Midbrain (tissue), 1 donor: ENCODE measurements at places on chromosomes 16 and 17.

DNA sequence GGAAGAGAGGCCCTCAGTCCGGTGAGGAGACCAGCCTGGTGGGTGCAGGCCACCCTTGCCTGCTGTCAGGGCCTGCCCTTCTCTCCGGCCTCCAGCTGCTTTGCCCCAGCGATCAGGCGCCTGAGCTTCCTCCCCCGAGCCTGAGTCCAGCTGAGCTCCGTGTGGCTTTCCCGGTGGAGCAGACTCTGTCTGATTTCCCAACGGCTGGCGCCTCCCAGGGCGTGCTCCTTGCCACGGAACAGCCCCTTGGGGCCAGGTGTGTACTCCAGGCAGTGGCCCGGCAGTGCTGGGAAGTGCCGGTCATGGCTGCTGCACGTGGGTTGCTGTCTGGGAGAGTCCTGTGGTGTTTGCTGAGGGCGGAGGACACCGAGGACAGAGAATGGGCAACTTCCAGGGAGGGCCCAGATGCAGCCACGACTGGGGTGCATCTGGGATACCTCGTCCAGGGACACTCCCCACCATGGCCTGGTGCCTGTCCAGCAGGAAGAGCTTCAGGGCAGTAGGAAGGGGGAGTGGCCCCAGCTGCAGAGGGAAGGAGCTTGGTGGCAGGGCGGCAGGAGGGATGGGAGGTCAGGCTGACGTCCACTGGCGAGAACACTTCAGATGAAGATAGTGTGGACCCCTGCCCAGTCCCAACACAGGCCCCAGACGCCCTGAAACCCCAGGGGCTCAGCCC lies 22.5 kb downstream of the METRNL start:
- DNase-seq = no peak

GRCh38 chr16:48054881-48055601 lies 100.8 kb downstream of the ABCC12 start:
- DNase-seq = peak; percentile 62

- no peak for DNase-seq
These were observed 75.5 kb downstream of the RPA1 start for GRCh38 chr17:1905190-1905913.

GRCh38 chr17:28744104-28744971 lies 527 bp downstream of the TRAF4 start:
- peak; percentile 72 for DNase-seq

DNA sequence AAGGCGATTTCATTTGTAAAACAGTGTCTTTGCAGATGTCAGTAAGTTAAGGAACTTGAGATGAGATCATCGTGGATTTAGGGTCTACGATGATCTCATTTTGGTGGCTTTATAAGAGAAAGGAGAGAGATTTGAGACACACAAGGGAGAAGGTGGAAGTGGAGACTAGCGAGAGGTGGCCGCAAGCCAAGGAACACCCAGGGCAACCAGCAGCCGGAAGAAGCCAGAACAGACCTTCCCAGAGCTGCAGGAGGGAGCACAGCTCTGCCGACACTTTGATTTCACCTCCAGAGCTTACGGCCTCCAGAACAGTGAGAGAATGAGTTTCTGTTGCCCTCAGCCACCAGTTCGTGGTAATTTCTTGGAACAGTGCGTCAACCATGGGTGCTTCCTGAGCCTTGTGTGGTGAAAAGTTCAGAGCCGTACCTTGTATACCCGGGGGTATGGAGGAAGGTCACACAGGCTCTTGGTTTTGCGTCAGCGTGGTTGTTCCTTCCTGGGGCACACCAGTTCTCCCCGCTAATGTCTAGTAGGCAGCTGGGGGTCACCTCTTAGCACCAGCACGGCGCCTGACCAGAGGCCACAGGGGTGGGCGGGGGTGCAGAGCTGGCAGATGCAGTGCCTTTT lies 12.9 kb upstream of the SEC14L1 start:
- DNase-seq = no peak

DNA sequence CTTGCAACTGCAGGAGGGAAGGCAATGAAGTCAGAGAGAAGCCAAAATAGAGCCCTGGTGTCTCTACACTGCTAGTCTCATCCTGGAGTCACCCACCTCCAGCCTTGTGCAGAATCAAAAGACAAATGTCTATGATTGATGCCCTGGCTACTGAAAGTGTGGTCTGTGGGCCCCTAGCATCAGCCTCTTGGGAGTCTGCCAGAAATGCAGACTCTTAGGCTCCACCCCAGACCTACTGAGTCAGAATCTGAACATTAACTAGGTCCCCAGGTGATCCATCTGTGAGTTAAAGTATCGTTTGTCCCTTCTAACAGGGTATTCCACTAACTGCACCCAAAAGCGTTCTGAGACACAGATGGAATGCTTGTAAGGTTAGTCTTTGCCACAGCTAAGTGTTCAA lies 21.2 kb downstream of the EARS2 start:
- DNase-seq = no peak

GRCh38 chr17:22460461-22461063 lies 768.2 kb downstream of the KCNJ18 start:
- DNase-seq = no peak

- DNase-seq = peak; percentile 32
These were observed 1.5 kb downstream of the HLF start for GRCh38 chr17:55266051-55266957.

- no peak for DNase-seq
These were observed 21.0 kb upstream of the AGRP start for GRCh38 chr16:67504031-67505021.

- DNase-seq = no peak
These were observed 195.4 kb upstream of the C17orf78 start for GRCh38 chr17:37180376-37180775.

DNA sequence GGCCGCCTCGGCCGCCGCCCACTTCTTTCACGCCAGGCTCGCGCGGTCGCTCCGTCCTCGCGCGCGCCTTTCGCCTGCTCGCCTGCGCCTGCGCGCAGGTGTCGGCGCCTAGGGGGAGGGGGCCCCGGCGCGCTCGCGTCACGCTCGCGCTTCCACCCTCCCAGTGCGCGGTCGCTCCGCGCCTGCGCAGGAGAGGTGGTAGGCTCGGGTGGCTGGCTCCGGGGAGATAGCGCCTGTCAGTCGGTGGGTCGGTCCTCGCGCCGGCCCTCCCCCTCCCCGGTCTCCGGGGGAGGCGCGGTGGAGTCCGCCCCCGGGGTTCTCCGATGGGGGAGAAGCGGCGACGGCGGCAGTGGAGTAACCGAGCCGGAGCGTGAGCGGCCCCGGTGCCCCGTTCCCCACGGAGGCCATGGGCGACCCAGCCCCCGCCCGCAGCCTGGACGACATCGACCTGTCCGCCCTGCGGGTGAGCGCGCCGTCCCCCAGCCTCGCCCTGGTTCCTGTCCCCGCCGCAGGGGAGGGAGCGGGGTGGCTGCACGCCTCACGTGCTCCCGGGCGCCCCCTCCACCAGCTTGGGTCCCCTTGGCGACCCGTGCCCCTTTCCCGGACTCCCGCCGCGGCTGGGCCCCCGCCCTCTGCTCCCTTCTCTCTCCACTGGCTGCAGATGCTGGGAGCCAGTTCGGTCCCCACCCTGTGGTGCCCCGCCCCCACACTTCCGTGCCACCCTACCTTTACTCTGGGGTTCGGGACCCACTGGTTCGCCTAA lies at the start of gene MINK1:
MINK1 (plus strand) TSS at position 163 of the 763 bp plus-strand sequence; CDS start at position 407, 244 bp downstream.
- DNase-seq = peak; percentile 93

- DNase-seq = no peak
These were observed 2.1 kb upstream of the MRC2 start for GRCh38 chr17:62625184-62625869.

GRCh38 chr17:61680921-61681320 lies 89.9 kb upstream of the NACA2 start:
- DNase-seq = no peak

GRCh38 chr17:55336426-55336825 lies 71.7 kb downstream of the HLF start:
- no peak for DNase-seq

DNA sequence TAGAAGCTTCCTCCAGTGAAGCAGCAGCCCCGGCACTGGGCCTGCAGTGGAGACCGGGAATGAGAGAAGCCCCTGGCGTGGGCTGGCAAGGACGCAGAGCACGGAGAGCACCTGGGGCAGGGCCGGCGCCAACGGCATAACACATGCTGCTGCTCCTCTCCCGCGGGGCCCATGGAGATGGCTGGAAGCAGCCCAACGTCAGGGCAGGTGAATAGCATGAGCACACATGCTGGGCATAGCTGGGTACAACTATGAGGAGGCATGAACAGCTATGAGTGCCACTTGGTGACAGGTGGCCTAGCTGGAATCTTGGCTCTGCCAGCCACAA lies 46.4 kb downstream of the IRF8 start:
- DNase-seq = no peak

- no peak for DNase-seq
These were observed 6.5 kb upstream of the ZFHX3 start for GRCh38 chr16:73054498-73054812.

GRCh38 chr17:81376946-81377714 lies 18.1 kb upstream of the BAHCC1 start:
- no peak for DNase-seq

- DNase-seq = peak; percentile 48
These were observed 185.5 kb downstream of the LGALS9B start for GRCh38 chr17:20281860-20282259.

DNA sequence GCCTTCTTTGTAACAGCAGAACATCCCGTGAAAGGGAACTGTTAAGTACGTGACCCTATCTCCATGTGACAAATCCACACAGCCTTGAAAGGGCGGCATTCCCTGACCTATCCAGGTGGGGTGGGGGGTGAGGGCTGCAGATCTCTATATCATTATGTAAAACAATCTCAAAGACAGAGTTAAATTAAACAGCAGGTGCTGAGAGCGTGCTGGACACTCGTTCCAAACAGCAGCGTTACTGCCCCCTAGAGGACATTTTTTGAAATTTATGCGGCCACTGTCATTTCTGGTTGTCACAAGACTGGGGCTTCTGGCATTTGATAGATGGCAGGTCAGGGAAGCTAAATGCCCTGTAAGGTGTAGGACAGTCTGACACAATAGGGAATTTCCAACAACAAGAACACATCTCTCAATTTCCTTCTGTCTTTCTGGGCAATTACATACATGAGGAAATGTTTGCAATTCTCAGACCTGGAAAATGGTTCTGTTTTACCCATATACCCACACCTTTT lies 6.7 kb upstream of the SLC25A39 start:
- DNase-seq = peak; percentile 86

DNA sequence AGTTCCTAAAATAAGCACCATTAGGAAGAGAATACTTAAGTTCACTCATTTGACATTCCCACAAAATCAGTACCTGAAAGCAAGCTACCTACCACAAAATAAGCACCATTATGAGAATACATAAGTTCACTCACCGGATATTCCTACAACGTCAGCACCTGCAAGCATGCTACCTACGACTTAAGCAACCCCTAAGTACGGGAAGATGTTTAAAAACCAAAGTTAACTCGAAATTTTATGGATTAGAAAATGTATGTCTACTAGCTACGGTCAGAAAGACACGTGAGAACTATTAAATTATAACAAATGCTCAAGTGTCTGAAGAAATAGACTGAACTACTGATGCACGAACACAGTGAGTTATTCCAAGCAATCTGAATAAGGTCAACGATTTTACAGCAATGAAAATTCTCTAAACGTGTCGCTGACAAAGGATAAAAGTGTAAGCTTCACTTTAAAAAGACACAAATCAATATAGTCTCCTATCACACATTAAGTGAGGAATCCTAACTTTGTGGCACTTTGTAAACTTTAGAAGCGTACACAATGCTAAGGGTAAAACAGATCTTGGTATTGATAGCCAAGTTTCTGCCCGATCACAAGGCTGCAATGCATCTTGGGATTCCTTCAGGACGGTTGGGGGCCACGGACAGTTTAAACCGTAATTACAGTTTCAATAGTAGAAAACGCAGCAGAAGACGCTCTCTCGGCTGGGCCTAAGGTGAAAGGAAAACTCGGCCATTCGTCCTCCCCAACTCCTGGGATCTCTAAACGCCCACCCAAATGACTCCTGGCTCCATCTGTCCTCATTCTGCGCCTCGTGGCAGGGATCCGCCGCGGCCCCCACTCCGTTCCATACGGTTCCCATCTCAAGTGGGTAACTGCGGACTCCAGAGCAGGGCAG lies 1.3 kb downstream of the GSPT1 start:
- DNase-seq = peak; percentile 6

GRCh38 chr17:82959242-82959930 lies 119.6 kb upstream of the ZNF750 start:
- no peak for DNase-seq

- no peak for DNase-seq
These were observed 28.1 kb downstream of the PMP22 start for GRCh38 chr17:15237106-15237425.

- DNase-seq = no peak
These were observed 76.4 kb upstream of the RCVRN start for GRCh38 chr17:9981344-9981915.

DNA sequence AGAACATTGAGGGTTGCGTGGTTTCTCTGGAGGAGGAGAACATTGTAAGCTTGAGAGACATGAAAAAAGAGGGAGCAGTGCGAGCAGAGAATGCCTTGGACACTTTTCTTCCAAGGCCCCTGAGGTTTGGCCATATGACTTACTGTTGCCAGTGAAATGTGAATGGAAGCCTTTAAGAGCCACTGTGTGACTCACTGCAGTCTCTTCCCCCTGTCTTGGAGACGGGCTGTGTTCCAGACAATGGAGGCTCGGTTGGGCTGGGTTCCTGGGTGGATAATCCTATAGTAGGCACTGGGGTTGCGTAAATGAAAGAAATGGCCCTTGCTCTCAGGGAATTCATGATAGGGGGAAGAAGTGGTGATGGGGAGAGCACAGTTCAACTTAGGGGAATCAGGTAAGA lies 75.5 kb downstream of the SHISA9 start:
- DNase-seq = no peak

- DNase-seq = no peak
These were observed 215.4 kb downstream of the CHD9NB start for GRCh38 chr16:52837251-52837650.

DNA sequence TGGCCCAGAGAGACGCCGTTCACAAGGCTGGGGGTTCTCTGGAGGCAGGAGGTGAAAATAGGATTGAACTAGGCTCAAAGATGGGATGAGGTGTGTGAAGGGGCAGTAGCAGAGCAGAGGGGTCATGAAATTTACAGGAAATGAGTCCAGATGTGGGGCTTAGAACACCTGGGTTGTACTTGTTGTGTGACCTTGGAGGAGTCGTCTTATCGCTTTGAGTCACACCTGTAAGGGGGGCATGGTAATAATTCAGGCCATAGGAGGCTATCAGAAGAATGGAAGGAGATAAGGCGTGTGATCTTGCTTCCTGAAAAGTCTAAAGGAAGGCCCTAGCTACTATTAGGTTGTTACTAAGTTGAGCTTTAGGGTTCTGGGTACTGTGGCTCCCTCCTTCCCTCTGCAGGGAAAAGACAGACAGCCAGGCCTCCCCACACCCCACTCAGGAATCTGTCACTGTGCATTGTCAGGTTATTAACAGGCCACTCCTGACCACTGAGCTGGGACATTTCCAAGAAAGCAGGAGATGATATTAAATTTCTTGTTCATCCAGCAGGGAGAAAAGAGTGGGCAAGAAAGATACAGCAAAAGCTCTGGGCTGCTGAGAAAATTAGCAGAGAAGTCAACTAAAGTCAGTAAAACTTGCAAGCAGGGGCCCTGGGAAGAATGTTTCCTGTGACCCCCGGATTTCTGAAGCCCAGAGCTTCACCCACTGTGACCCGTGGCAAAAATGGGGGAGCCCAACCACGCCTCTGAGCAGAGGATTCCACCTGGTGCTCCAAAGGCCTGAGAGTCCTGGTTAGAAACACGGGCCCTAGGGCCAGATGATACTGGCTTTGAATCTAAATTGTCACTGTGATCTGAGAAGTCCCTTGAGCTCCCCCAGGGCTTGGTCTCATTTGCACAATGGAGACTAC lies 6.0 kb upstream of the CDC42EP4 start:
- DNase-seq = no peak
